ENCODE measurements at places on chromosomes 6 and 20. TPM values are rescaled to one million over a fixed set of nuclear protein-coding genes. Genes with fewer than 3 reads are reported as not detected.
A peak's percentile ranks its signal among the peaks of the same experiment; 100 is the strongest.

GRCh38 chr20:33348136-33348937 is 53.0 kb downstream of the CDK5RAP1 start:
- DNase-seq: no peak

GRCh38 chr20:51934301-51935002 is 132.1 kb upstream of the SALL4 start:
- DNase-seq: no peak

DNA sequence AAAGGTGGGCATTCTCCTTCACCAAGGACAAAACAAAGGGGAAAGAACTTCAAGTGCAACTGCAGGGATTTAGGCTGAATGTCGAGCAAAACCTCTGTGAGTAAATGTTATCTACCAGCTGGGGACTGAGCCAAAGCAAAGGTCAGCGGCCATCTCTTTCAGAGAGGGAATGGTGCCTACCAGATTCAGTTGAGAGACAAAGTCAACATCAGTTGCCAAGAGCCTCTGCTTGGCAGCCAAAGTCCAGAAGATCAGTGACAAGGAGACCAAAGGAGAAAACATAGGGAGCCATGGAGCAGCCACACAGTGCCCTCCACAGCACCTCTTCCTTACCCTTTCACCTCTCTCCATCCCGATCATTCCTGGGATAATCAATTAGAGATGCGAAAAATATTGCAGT is 472.5 kb downstream of the KIF16B start:
- DNase-seq: no peak

Gene TNF
- 2.3 TPM for total RNA-seq

- DNase-seq: no peak
Measured at GRCh38 chr20:5680192-5680591, 70.0 kb upstream of the SHLD1 start.

DNA sequence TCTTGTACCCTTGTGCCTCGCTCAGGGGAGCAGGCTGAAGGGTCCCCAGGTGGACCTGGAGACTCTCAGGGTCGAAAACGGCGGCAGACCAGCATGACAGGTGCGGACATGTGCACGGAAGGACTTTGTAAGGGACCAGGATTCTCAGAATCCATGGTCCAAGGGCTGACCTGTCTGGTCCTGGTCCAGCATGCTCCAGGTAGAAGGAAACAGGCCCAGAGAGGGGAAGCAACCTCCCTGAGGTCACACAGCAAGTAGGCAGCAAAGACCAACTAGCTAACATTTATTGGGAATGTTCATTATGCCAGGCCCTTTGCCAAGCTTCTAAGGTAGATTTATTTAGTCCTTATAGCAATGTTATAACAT is 5.9 kb downstream of the CDKN1A start:
- DNase-seq: no peak

Gene RAB44
- not detected for total RNA-seq

Gene TSBP1
- total RNA-seq: not detected

DNA sequence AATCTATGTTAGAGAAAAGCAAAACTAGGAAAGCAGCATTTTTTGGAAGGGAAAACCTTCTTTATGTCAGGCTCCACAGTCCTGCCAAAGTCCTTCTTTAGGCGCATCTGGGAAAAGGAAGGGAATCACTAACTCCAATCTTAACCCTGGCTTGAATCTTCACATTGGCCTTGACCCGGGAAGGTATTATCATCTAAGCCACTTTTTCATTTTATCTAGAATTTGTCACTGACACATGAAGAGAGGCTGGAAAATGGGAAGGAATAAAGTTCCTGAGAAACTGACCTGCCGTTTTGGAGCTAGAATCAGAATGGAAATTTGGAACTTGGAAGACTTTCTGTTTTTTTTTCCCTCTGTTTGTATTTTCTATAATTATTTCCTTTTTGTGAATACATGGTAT is 53.4 kb upstream of the UTRN start:
- no peak for DNase-seq

DNA sequence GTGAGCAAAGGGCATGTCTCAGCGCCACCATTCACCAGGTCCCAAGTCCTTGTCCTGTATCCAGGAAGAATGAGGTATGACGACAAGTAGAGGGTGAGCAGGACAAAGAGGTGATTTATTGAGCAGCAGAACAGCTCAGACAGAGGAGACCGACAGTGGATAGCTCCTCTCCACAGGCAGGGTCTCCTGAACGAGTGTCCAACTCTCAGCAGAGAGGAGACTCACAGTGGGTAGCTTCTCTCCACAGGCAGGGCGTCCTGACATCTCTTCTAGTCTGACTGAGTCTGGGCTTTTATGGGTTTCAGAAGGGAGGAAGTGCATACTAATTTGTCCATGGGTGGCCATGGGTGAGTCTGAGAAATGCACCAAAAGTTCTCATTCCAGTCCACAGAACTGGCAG is 204.7 kb downstream of the ANKRD60 start:
- DNase-seq: no peak

GRCh38 chr6:149431905-149432775 is 32.1 kb downstream of the SUMO4 start:
- DNase-seq: peak; percentile 84

DNA sequence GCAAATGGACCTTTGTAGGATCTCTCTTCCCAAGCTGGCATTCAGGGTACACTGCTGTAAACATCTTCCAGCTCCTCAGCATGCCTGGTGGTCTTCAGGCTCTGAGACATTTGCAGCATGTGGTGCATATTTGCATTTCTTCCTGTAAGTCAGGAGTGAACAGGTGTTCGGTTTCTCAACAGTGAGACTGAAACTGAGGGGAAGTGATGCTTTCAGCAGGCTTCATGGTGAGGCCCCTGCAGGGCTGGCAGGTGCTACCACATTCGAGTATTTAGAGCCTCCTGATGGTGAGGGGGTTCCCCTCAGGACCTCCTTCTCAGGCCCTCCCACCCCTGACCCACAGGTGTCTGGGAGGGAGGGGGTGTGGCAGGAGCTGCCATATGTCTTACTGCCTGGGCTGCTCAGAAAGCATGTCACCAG is 15.1 kb downstream of the MYBL2 start:
- DNase-seq: no peak

Gene SOX18
- not detected for total RNA-seq
